ENCODE measurements at places on chromosomes 6 and 20. TPM values are rescaled to one million over a fixed set of nuclear protein-coding genes. Genes with fewer than 3 reads are reported as not detected.

The TSBP1 gene
- not detected for total RNA-seq

The PHACTR1 gene
- 0.05 TPM for total RNA-seq

The CST1 gene
- not detected for total RNA-seq

The GPR6 gene
- not detected for total RNA-seq

DNA sequence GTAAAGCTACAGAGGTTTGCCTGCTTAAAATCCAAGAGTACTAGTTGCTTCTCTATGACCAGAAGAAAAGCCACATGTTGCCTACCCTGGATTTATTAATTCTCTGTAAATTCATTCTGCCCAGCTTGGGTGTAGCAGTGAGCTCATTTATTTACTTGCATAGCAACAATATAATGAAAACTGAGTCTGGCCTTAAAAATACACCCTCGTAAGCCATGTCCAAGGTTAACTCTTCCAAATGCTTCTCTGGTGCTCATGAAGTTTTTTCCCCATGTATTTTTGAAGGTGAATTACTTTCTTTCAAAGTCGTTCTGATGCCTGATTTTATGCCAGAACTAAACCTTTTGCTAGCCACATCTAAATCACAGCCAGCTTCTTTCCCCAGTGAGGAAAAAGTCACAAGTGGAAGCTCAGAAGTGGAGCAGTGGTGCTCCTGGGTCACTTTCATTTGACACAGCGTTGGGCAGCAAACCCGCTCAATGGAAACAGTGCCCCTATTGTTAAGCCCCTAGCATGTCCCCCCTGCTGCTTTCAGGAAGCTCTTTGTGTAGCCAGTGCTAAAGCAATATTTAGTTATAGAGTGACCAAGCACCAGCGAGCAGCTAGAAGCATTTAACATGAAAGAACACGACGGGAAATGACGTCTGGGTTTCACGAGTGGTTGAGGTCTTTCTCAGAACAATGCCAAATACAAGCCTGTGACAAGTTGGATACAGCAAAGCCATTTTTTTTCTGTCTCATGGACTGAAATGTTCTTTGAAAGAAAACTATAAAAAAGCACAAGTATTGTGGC lies 29.8 kb downstream of the NEDD9 start:
- DNase-seq: no peak

DNA sequence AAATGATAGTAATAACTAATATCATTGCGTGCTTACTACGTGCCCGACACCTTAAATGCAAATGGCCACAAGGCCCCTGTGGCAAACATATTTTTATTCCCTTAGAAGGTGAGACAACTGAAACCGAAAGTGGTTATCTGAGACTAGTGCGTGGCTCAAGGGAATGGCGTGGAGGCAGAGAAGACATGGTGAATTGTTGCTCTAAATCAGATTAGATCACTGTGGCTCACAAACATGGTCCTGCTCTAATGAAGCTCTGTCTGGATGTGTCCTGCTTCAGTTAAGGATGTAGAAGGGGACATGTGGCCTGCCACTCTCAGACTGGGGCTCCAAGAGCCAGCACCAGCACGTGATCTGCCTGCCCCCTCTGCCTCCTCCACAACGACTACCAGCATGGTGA lies 124.2 kb upstream of the GMDS start:
- DNase-seq: no peak

- DNase-seq: no peak
These were observed 198.5 kb downstream of the PREX1 start for GRCh38 chr20:48629069-48629959.

GRCh38 chr20:61605862-61606557 lies 353.9 kb downstream of the CDH4 start:
- no peak for DNase-seq

GRCh38 chr6:117617210-117618035 lies 15.1 kb upstream of the GOPC start:
- no peak for DNase-seq

DNA sequence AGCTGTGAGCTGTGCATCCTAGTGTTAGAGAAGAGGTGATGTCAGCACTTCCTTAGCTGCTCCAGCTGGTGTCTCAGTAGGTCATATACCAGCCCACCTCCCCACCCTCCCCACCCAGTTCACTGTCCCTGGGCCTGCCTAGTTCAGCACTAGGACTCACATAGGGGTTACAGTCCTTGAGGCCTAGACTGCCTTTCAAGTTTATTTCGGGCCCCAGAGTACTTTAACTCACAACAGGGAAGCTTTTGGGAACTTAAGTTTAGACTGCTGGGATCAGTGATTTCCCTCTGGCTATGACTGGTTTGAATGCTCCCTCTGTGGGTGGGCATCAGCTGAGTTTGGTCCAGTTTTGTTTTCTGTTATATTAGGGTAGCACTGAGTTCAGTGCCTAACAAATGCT lies 139.2 kb upstream of the MMS22L start:
- no peak for DNase-seq

DNA sequence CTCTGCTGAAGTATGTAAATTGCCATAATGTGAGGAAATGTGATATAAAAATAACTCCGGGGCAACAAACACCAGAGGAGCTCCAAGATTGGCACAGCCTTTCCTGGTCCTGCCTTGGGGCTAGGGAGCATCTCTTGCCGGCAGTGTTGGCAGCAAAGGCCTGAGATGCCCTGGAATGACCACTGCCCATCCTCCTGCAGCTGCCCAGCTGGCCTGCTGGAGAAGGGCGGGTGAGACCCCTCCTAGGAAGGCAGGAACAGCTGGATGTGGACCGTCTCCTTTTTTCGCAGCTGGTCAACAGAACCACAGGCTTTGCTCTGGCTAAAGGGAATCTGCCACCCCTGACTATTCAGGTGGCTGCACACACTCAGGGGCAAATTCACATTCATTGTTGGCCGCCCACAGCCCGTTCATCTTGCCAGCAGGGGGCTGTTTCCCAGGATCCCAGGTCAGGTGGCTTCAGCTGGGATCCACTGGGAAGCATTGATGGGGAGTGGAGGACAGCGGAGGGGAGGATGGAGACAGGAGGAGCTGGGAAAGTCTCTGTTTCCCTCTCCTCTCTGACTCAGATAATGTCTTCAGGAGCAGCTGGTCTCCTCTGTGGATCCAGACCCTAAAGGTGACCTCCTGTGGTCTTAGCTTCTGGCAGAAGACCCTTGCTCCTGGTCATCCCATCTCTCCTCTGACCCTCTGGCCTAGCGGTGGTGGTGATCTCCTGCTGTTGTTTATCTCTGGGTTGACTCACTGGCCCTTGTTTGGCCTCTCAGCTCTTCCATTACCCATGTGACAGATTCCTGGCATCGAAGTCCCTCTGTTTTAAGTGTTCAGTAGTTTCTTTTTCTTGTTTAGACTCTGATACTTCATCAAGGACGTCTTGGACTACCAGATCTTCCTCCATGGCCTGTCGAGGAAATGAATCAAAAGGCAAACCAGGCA lies 336.7 kb downstream of the DHX35 start:
- DNase-seq: no peak

GRCh38 chr6:127684501-127684900 lies 107.5 kb downstream of the C6orf58 start:
- DNase-seq: no peak

GRCh38 chr6:94468830-94469229 lies 1049.5 kb upstream of the EPHA7 start:
- no peak for DNase-seq

DNA sequence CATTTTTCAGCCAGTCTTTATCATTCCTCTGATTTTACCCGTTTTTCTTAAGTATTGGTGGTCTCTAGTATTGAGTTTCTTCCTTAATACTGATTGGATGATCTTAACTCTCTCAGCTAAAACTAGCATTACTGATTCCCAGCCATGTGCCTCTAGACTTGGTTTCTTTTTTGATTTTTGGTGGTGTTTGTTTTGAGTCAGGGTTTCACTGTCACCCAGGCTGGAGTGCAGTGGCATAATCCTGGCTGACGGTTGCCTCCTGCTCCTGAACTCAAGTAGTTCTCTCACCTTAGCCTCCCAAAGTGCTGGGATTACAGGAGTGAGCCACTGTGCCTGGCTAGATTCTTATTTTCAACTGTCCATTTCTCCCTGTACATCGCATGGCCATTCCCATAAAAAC lies 24.9 kb downstream of the DPPA5 start:
- DNase-seq: no peak

GRCh38 chr6:40720375-40720748 lies 133.2 kb upstream of the LRFN2 start:
- no peak for DNase-seq

- no peak for DNase-seq
These were observed 78.5 kb upstream of the PBOV1 start for GRCh38 chr6:138296786-138297185.

DNA sequence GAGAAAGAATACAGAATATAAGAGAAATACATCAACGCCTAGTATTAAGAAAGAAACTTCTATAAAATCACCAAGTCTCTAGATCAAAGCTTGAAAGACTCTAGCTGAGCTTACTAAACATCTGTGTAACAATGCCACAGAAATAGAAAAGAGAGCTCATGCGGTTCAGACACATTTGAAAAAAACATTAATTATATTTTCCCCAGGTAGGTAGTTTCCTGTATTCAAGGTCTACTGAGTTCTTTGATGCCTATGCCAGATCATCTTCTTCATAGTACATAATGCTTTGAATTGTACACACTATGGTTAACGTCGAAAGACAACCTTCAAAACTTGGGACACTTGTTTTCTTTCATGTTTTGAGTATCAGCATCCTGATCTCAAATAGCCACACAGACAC lies 11.3 kb downstream of the MOXD1 start:
- DNase-seq: no peak

Measured in activated naive CD4-positive, alpha-beta T cell treated with anti-CD3 and anti-CD28 coated beads, Interleukin-2, amount 50 U/mL, for 72 hours (primary cell).